ENCODE measurements at places on chromosomes 7 and 10.

- no peak for DNase-seq
These were observed 80.5 kb upstream of the FGFR2 start for GRCh38 chr10:121678631-121679174.

DNA sequence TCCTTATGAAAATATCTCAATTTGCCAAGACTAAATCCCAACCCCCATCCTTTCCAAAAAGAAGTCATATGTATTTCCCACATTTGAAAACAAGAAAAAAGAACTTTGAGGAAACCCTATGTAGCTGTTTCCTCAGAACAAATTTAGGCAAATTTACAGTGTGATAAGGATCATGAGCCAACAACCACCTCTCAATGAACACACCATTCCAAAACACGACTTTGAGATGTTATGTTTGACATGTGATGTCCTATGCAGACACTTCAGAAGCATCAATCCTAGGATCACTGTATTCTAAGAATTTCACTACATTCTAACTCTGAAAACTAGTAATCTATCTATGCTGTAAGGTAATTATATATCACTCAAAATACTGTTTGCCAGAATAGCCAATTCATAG is 62.2 kb downstream of the NT5C2 start:
- no peak for DNase-seq

DNA sequence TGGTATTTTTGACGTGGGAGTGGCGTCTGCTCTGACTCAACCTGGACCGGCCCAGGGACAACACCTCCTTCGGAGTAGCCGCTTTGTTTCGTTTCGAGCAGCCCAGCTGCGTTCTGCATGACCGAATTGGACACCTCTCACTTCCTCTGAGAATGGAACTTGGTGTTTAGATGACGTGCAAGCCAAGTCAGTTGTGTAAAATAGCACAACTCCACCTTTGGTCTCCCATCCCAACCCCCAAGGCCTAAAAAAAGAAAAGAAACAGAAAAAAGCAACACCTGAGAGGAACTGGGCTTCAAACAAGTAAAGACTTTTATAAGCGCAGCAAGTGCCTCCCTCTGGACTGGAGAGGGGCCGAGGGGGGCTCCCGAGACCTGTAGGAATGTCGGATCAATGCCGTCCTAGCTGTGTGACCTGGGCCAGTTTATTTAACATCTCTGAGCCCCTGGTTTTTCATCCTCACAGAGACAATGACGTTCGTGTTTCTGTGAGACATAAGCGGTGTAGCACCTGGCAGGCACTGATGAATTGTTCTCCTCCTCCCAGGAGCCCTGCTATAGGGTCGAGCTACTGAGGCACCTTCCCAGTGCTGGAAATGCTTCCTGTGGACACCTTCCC is 52.0 kb upstream of the SMNDC1 start:
- DNase-seq, result no peak

GRCh38 chr7:156196649-156197048 is 384.4 kb upstream of the SHH start:
- no peak for DNase-seq

DNA sequence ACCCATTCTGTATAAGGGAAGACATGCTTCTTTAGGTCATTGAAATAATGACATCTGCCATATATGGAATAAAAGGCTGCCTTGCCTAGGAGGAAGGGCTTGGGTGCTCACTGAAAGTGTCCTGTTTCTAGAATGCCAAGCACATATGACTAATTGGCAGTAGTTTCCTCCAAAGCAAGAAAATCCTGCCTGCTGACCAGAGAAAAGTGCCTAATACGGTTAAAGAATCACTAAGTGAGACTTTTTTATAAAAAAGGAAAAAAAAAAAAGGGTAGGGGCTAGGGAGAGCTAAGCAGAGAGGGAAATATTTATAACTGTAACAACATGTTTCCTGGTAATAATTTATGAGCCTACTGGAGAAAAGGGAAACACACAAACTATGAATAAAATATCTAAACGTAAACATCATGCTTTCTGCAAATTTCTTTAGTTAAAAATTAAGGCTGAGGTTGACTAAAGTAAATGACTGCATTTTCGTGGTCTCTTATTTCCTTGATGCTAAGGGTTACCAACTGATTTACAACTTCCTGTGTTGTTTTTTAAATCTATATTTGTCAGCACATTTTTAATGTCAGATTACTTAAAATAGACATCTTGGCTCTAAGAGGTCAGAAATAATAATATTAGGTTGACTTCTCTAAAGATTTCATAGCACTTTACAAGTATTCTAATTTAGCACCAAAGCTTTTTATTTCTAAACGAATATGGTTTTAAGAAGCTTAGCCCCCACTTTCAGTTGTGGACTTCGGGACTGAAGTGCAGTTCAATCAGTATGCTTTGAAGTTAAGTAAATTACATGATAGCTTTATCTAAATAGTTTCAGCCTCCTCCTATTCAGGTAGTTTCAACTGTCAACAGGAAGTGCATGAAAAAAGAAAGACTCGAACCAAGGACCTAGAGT is 89.6 kb downstream of the CABCOCO1 start:
- no peak for DNase-seq

DNA sequence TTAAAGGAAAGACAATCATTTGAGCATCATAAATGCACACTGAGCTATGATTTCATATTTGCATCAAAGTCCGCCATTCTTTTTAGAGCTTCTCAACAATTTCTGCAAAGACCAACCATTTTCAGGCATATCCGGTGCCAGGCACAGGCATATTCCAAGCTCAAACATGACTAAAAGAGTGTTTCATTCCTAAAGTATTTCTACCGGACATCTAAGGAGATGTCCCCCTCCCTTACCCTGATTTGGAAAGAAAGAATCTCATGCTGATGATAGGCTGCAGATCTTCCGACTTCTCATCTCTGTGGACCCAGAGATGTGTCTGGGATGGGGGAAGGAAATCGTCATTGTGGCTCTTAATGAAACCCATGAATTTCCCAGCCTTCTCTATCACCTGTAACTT is 600.5 kb upstream of the MGMT start:
- DNase-seq, result no peak

- DNase-seq, result no peak
These were observed 534.8 kb downstream of the AUTS2 start for GRCh38 chr7:70132852-70133690.

- DNase-seq, result no peak
These were observed 1.3 kb downstream of the CNNM1 start for GRCh38 chr10:99330347-99330924.

DNA sequence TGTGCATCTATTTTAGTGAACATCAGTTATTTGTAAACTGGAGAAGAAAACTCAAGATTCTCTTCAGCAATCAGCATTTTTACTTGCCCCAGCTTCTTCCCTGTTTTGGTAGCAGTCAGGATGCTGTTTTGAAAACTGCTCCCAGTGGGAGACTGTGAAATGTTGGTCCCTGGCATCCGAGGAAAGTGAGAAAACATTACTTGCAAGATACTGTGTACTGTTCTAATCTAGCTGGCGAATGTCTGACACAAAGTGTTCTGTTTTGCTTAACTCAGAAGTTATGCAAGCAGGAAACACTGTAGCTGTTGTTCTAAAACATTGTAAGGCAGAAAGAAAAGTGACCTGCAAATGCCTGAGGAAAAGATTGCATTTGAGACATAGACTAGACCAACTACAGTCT is 171.8 kb upstream of the POM121L12 start:
- no peak for DNase-seq

DNA sequence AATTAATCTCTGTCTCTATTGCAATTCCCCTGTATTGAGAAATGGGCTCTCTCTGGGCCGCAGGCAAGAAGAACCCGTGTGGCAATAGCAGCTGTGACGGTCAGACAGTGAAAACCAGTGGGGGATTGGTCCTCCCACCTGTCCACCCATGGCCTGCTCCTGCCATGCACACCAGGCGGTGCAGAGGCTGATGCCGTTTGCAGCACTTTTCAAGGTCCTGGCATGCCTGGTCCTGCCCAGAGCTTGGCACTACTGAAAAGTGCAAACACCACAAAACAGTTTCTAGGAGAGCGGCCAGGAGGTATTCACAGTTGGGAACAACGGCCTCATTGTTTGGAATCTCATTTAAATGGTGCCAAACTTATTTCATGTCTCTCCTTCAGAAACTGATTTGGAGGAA is 41.5 kb downstream of the PSPH start:
- no peak for DNase-seq

DNA sequence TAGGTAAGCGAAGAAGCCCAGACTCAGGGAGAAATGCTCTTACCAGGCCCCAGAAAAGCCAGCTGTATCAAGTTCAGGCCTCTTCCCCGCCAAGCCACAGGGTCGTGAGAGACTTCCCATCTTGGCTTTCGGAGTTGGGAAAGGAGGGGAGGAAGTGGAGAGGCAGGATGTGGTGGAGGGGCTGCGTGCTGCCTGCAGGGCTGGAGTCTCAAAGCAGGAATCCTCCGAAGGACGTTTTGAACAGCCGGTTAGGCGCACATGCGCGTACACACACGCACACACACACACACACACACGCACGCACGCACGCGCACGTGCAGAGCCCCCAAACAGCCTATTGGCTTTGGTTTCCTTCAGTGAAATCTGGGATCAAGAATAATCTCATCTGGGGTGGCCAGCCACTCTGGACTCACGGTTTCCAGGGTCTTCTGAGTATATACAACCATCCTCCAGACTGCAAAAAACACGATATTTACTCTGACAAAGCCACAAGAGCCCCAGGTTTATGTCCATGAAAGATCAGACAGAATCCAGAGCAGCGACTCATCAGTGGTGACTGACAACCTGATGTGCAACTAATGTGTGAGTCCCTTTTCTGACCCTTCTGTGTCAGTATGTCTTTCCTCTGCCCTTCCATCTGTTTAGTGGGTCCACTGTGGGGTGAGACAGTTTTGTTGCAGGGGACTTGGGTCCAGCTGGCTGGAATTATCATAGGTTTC is 115.0 kb upstream of the ZNF438 start:
- no peak for DNase-seq

- no peak for DNase-seq
These were observed 103.0 kb downstream of the RNF216 start for GRCh38 chr7:5678295-5679047.

- no peak for DNase-seq
These were observed 1.9 kb upstream of the ITPRIP start for GRCh38 chr10:104340111-104340526.

DNA sequence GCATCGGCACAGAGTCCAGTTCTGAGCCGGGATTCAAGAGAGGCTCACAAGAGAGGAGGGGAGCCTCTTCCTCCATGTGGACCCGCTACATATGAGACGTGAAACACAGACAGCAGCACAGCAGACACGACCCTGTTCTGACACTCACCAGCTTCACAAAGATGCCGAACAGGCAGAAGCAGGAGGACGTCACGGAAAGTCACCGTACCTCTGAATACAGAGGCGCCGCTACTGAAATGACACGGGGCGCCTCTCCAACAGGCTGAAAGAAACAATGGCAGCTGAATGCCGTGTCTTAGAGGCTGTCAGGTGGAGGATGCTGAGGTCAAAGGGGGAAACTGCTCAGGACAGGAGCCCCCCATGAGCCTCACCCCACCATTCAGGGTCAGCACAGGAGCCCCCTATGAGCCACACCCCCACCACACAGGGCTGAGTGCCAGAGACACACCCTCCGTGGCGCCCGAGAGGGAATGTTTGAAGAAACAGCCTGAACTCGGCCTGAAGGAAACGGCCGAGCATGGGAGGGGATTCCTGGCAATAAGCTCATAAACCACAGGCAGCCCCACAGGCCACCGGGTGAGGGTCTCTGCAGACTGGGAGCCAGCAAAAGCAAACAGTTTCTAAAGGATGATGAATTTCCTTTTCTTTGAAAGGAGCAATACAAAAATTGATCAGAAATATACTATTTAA is 510.3 kb downstream of the PTPRN2 start:
- no peak for DNase-seq

DNA sequence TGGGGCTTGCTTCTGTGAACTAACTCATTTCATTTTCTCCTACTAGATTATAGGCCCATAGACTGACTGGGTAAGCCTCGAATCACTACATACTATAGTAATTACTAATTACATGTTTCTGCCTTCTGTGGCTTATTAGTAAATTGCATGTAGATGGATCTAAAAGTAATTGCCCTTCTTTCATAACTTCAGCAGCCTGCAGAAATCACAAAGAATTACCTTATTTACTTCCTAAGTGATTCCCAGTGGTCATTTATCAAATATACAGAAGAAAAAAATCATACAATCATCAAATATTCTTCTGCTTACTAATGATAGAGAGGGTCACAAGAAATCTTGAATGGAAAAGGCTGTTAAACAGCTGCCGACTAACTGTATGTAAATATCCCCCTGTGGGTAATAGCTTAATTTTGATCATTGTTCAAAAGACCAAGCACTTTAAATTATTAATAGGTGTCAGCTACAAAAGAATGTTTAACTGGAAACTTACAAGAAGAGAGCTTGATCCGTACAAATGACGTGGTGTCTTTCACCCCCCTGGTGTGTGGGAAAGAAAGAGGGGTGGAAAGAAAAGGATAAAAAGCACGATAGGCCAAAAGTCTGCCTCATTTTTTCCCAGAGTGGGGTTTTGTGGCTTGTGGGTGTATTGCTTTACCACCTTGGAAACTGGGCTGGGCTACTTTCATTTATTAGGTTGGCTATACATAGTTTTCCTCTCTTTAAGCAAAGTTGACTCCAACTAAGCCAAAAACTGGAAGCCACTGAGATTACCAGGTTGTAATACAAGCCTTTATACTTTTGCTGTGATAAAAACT is 361.8 kb upstream of the ZMIZ1 start:
- DNase-seq, result no peak

DNA sequence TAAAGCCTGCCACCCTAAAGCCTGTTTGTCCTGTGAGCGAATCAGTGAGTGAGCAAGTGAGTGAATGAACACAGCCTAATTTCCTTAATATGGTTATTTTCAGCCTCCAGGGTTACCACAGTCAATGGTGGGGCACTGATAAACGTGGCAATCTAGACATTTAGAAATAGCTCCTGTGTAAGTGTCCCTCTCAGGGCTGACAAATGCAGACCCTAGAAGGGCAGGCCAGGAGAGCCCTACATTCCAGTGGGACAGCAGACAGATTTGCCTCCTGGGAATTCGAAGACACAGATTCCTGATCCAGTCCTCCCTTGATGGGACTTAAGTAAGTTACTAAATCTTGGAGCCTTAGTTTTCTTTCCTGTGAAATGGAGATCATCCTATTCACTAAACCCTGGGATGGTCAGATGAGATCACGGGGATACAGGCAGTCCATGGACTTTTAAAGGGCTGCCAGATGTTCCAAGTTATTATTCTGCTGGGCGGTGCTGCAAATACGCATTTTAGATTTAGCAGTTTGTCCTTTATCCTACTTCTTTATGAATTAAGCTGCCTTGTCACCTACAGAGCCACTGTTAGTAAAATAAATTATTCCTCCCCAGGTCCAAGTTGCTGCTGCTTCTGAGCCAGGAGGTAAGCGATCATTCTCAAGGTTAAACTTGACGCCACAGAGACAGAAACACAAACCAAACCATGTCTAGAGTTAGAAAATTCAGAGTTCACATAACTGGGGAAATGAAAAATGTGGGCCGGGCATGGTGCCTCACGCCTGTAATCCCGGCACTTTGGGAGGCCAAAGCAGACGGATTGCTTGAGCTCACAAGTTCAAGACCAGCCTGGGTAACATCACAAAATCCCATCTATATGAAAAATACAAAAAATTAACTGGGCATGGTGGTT is 54.8 kb upstream of the TM9SF3 start:
- DNase-seq, result no peak

- DNase-seq, result no peak
These were observed 113.3 kb downstream of the MAGI2 start for GRCh38 chr7:79340212-79340611.

All from nephron progenitor cell (in vitro differentiated cells).